ENCODE measurements at places on chromosomes 4 and X.
A peak's percentile ranks its signal among the peaks of the same experiment; 100 is the strongest.

GRCh38 chrX:153685156-153685536 is 2.6 kb upstream of the SLC6A8 start:
- no peak for DNase-seq

- no peak for DNase-seq
Measured at GRCh38 chr4:82704156-82704555, 94.4 kb downstream of the SCD5 start.

DNA sequence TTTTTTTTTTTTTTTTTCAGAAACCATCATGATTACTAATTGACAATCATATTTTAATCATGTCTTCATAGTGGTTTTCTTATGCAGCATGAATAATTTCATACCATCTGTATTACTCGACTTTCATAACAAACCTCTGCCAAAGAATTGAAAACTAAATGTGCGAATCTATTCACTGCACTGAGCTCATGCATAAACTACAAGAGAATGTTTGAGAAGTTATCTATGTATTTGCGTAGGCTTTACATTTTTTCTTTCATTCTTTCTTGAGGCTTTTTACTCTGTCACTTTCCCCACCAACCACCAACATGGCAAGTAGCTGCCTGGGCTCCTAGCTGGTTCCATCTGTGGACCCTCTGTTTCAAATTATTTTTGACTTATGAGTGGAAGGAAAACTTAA is 1761.0 kb downstream of the STIM2 start:
- no peak for DNase-seq

GRCh38 chrX:39815631-39816030 is 282.1 kb downstream of the BCOR start:
- DNase-seq = peak; percentile 9

- no peak for DNase-seq
Measured at GRCh38 chr4:7006411-7006810, 36.8 kb upstream of the TADA2B start.

DNA sequence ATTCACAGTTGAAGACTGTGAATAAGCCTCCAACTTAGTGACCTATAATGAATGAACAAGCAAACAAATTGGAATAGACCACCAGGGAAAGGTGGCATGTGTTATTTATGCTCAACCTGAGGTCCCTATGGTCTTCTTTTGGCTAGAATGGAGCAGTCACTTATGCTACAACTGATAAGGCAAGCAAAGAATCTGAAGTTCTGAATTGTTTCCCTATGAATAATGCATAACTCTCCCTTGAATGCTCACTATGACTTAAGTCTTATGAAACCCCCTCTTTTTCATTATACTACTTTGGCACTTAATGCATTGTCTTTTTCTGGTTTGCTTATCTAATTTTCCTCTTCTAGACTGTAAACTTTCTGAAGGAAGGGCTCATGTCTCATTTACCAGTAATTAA is 2.6 kb downstream of the GIMD1 start:
- no peak for DNase-seq

DNA sequence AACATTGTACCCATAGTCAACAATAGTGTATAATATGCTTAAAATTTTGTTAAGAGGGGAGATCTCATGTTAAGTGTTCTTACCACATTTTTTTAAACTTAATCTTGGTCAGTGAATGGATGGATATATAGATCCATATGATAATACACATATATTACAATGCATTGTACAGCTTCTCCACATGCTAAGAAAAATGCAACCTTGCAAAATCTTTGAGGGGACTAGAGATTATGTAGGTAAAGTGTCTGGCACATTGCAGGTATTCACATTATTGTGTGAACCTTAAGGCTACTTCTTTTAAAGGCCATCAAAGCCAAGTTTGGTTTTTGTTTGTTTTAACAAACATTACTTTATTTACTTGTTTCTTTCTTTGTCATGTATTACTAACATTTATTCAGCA is 10.4 kb upstream of the GPC3 start:
- no peak for DNase-seq

- DNase-seq = no peak
Measured at GRCh38 chr4:111127841-111128240, 505.0 kb upstream of the PITX2 start.

GRCh38 chr4:87236861-87237260 is 16.4 kb upstream of the KLHL8 start:
- no peak for DNase-seq

DNA sequence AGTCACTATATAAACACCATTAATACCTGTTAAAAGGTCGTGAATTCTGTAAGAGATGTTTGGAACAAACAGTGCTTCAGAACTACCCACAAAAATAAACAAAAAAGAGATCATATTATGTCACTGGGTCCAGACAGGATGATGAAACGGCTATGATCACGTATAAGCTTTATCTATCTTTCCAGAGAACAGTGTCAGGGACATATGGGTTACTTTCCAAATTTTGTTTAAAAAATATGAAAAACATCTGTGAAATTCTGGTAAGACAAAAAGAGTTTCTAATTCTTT is 90.0 kb downstream of the SORBS2 start:
- no peak for DNase-seq
